RPMI7951 (cell line): ENCODE measurements at places on chromosomes 1 and 21.

- DNase-seq: no peak
These were observed 252.3 kb upstream of the TMPRSS15 start for GRCh38 chr21:18655931-18656330.

DNA sequence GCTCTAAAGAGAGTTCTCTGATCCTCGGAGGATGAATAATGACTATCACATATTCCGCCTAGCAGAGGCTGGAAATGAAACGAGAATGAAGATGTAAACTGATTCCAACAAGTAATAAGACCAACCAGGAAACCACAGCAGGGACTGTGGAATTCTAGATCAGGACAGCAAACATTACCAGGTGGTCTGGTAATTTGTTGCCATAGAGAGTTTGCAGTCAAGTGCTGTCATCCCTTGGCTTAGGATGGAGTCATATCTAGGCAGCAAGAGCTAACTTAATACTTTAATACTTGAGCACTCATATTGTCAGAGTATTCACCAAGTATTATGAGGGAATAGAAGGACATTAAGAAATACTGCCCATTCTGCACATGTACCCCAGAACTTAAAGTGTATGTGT, 45.1 kb upstream of the MUTYH start:
- DNase-seq: no peak

DNA sequence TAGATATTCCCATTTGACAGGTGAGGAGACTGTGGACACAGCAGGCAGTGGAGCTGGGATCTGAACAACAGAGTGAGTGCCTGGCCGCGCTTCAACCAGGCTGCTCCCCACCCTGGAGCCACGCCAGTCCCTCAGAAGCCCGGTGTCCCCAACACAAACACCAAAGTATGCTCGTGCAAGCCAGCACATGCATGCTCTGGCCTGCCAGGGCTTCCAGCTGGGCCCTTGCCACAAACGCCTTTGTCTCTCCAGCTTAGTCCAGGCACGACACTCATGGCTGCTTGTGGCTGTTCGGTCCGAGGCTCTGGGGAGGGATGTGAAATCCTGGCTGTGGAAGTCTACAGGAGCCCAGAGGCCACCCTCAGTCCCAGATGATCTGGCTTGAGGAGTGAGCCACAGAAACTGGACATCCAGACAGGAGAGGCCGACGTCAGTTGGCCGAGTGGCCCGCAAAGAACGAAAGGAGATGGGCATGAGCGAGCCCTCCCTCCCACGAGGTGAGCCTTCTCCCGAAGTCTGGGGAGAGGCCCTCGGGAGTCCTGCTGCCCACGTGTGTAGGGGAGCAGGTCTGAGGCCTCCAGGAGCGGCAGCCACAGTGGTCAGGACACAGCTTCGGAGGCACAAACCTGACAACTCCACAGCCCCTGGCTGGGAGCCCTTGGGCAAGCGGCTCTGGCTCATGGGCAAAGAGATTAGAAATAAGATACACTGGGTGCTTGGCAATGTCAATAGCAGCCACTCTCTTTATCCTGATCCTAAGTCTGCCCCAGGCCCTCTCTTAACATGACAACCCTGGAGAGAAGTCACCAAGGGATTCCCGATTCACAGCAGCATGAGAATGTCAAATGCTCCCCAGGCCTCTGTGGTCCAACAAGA, 117.1 kb upstream of the IFFO2 start:
- DNase-seq: no peak

- peak; percentile 12 for DNase-seq
These were observed at the start of gene PDE4B for GRCh38 chr1:65792669-65793358. TSS of gene PDE4B (plus strand) at chr1:65792895.

GRCh38 chr1:200741551-200742207, 3.0 kb downstream of the CAMSAP2 start:
- no peak for DNase-seq

DNA sequence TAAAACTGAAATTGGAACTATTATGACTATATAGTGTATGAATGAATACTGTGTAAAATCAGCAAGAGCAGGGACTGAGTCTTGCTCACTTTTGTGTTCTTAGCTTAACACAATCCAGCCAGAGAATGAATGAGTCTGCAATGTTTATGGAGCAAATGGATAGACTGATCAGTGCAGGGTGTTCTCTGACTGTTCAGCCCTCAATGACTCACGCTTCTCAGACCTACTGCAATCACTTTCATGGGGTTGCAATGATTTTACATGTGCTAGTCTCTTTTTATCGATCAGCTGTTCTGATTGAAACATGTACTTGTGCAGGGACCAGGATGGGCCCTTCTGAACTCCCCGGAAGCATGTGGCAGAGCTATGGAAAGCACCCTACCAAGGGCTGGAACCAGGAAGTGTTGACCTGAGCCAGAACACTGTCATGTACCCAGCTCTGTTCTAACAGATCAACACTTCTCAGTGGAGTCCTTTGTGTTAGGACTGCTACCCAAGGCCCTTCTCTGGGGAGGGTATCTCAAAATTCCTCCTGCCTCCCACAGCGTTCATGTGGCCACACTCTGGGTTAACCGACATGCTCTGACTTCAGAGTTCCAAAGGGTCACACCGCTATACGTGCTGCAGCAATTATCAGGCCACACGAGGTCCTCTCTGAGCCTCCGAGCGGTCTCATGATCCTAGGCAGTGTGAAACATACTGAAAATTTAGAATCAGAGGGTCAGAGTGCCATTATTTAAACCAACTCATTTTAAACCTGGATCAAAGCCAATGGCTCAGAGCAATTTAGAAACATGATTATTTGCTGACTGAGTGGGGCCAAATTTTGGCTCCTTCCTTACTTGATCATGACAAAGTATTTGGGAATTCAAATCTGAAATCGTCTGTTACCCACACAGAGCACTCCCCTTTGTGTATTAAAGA, 35.2 kb downstream of the GRIK1 start:
- peak; percentile 24 for DNase-seq

GRCh38 chr1:32533792-32534327, 5.4 kb upstream of the ZBTB8A start:
- no peak for DNase-seq

- no peak for DNase-seq
These were observed 8.1 kb upstream of the SLX9 start for GRCh38 chr21:44931501-44932407.
